Breast epithelium (tissue), 4 donors: ENCODE measurements at places on chromosomes 16 and 17.

DNA sequence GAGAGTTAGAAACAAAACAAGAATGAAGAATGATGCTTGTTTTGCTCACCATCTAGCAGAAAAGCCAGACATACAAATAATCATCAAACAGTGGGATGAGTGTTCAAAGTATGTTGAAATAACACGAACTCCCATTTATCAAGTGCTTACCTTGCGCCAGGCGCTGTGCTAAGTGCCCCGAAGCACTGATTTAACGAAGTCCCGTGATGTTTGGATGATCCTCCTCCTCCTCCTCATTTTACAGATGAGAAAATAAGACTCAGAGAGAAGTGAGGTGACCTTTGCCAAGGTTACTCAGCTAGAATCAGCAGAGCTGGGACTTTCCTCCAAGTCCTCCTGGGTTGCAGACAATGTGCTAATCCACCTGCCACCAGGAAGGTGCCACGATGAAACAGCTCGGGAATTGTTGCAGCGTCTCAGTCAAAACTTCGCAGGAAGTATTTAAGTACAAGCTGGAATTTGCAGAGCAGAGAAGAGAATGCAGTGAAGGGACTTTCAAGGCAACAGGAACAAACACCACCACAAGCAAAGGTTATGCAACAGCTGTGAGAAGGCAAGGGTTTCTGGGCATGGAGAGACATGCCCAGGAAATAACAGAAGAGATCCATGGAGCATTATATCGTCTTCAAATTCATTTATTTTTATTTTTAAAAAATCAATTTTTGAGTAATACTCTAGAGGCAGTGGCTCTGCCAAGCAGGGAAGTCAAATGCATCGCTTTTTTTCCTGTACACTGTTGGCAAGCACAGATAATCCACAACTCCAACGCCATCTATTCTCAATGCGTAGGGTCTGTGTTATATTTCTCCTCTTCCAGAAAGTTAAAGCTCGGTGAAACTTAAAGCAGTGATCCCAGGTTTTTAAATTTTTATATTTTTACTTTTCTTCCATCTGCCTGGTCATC, 11.1 kb downstream of the PRCD start:
- no peak for DNase-seq

DNA sequence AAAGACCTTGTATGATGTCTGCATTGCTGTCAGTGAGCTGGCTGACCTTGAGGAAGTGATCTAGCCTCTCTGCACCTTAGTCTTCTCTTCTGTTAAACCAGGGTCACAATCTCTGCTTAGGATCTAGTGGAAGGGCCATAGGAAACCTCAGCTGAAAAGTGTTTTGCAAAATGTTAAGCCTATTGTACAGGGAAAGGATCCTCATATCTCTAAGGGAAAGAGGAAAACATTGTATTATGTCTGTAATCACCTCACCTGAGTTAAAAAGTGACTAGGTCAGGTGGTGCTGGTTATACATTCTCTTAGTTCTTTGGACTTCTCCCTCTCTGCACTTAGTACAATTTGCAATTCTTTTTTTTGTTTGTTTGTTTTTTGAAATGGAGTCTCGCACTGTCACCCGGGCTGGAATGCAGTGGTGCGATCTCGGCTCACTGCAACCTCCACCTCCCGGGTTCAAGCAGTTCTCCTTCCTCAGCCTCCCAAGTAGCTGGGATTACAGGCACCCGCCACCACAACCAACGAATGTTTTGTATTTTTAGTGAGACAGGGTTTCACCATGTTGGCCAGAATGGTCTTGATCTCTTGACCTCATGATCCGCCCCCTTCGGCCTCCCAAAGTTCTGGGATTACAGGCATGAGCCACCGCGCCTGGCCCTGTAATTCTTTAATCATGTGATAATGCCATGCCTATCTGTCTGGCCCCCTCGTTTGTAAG, 2.0 kb upstream of the SEPHS2 start:
- DNase-seq: no peak

- peak; percentile 44 for DNase-seq
These were observed 42.8 kb downstream of the METRNL start for GRCh38 chr17:83121921-83122820.

DNA sequence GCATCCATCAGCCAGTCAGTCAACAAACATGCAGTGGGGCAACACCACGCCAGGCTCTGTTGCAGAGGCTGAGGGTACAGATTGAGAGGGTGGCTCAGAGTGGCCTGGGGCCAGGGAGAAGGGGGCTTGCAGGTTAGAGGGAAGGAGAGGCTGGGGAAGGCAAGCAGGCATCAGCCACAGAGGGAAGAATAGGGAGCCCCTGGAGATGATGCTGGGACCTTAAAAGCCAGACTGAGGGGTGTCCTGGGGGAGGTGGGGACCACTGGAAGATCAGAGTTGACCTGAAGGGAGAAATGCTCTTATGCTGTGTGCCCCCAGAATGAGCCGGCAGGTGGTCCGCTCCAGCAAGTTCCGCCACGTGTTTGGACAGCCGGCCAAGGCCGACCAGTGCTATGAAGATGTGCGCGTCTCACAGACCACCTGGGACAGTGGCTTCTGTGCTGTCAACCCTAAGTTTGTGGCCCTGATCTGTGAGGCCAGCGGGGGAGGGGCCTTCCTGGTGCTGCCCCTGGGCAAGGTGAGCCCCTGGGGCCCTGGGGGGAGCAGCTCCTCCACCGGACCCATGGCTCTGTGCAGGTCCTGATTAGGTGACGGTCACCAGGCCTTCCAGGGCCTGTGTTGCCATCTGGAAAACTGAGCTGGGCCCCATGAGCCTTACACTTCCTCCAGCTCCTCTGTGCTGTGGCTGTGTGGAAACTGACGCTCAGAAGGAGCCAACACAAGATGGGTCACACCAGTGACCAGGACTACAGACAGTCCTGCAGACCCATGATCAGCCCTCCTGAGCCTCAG, 1.7 kb downstream of the CORO1A start:
- no peak for DNase-seq

- no peak for DNase-seq
These were observed 17.4 kb downstream of the TMC6 start for GRCh38 chr17:78111016-78111726.

GRCh38 chr16:77784441-77785372, 3.7 kb upstream of the VAT1L start:
- no peak for DNase-seq

GRCh38 chr16:8682551-8683259, 8.3 kb downstream of the ABAT start:
- no peak for DNase-seq

DNA sequence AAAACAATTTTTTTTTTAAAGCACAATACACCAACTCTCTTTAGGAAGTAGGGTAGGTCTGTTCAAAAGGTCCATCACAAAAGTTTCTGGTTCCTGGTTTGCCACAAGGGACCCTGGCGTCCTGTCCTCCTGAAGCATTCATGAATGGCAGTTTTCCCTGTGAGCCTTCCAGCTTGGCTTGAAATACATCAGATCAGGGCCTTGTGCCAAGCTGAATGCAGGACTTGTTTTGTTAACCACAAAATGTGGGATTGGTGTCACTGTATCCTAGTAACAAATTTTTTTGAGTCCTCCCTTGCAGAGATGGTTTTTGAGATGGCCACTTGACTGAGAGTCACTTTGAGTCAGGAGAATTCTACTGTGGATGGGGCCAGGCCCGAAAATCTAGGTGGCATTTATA, 3.9 kb downstream of the GNAO1 start:
- peak; percentile 67 for DNase-seq

- DNase-seq: peak; percentile 60
These were observed 12.2 kb upstream of the MRPS23 start for GRCh38 chr17:57861790-57862693.

DNA sequence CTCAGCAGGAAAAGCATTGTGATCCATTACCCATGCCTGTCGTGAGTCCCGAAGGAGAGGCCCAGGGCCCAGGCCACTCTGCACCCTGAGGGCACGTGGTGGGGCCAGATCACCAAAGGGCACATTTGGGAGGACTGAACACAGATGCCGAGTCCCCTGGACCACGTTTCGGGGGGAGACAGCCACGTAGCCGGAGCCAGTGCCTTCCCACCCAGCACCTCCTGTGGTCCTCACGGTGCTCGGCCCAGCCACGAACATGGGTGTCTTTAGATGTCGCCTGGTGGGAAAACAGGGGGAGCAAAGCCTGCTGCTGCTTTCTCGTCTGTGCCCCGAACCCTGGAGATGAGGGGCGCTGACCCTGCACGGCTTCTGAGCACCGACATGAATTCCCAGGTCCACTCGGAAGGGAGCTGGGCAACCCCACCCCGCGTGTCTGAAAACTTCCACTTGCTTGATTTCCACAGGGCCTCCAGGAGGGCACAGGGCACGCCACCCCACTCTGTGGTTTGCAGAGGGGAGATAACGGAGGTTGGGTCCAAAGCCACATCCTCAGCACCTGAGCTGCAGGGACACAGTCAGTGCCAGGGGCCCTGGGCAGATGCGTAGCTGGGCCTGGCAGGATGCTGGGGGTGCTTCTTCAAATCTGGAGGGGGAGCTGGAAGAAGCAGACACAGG, 14.4 kb downstream of the CBFA2T3 start:
- no peak for DNase-seq

- no peak for DNase-seq
These were observed 42.5 kb downstream of the PLCG2 start for GRCh38 chr16:81821436-81822128.

DNA sequence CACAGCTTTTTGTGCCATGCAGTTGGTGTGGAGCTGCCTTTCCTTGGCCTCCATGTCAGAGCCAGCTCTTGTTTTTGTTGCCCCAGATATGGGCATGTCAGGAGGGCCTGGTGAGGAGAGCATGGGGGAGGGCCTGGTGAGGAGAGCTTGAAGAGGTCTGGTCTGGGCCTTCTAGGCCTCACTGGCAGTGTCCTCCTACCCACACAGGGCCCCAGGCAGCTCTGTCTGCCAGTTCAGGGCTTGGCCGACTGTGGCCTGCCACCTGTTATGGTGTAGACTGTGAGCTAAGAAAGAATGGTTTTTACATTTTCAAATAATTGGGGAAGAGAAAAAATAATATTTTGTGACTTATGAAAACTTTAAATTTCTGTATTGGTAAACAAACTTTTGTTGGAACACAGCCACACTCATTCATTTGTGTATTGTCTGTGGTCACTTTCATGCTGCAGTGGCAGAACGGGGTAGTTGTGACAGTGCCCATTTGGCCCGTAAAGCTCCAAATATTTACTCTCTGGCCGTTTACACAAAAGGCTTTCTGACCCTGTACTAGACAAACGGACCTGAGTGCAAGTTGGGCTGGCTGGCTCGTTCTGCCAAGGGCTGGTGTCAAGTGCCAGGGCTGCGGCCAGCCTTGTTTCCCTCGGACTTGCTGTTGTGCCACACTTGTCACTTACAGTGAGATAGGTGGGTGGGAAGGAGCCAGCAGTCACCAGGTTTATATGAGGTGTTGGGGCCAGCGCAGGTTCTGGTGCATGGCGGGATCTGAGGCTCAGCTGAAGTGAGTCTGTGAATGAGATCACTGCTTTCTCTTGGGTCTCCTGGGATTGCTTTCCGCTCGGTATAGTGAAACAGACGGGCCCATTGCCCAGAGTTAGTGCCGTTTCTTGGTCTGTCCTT, 18.2 kb downstream of the PGS1 start:
- peak; percentile 63 for DNase-seq

- DNase-seq: no peak
These were observed 28.7 kb downstream of the CDK5RAP3 start for GRCh38 chr17:47999582-47999981.

DNA sequence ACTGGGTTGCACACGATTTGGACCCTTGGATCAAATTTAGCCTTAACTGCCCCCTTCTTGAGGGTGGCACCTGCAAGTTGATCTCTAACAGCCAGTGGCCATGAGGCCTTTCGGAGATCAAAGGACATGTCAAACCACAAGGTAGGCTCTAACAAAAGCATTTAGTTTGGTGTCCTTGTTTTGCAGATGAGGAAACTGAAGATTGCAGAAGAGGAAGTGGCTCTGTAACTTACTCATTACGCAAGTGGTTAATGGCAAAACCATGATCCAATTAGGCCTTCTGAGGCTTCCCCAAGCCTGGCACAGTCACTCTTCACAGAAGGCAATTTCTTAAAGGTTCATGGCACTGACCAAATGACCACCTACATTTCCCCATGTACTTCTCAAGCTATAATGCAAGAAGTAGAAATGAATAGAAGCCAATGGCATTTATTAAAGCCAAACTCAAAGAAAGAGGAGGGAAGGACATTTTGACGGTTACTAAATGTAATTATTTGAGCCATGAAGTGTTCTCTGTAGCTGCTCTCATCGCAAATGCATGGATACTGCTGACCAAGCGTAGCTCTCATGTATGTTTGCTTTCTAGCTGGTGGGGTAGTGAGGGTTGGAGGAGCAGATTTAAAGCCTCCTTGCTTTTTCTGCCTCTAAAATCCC, 32.8 kb upstream of the ABCC12 start:
- DNase-seq: no peak

DNA sequence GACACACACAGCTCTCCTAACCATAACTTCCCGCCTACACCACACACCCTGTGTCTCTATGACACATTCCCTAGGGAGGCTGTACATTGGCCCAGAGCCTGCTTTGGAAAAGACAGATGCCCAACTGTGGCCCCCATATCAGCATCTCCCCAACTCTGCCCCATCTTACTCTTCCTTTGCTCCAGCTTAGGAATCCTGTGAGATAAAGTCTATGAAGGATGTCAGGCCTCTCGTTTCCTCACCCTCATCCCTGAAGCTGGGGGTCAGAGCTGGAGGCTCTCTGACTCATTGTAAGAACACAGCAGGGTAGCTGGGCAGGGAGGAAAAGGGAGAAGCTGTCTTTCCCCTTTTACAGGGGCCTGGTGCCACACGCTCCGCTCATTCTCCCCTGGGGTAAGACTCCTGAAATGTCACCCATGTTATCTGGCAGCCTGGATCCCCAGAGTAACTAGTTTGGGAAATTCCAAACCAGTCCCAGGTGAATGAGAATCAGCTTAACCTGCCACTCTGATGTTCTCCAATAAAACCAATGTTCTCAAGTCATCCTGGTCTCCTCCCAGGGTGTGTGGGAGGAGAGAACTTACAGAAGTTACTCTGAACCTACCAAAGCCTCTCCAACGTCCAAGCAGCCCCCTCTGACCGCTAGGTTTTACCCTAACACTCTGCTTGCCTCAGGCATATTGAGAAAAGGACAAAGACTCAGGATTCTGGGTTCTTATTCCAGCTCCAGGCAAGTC, 2.8 kb downstream of the RAPGEFL1 start:
- no peak for DNase-seq

DNA sequence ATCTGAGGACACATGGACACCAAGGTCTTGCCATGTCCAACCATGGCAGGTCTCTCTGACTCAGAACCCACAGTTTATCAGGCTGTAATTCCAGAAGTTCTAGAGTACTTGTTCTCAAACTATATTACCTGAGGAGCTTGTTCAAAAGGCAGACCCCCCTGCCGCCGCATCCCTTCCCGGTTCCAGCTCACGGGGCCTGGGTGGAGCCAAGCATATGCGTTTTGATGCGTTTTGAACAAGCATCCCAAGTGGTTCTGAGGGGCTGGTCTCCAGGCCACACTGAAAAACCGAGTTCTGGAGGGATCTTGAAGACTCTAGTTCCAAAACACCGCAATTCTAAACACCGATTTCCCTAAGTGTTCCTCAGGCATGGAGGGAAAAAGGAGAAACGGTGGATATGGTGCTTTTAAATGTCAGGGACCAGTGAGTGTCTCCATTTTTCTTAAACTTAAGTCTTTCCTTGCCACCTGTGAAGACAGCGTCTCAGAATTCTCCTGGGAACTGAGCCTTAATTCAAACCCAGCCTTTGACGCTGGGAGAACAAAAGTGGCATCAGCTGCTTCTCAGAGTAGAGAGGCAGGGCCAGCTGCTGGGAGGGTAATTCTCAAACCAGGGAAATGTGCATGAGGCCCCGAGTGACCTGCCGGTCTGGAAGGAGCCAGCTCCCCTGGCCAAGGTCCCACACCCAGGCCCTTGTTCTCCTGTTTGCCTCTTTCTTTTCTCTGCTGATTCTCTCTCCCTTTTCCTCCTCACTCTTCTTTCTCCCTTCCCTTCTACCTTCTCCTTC, 84.4 kb upstream of the PLCG2 start:
- DNase-seq: no peak

- no peak for DNase-seq
These were observed 32.6 kb upstream of the ARL6IP1 start for GRCh38 chr16:18833707-18834505.
